Inflammatory macrophage (primary cell): ENCODE measurements at places on chromosomes 12 and 14.

- DNase-seq, result no peak
Measured at GRCh38 chr12:43964033-43964432, 128.2 kb downstream of the TMEM117 start.

GRCh38 chr12:5305886-5306545, 125.9 kb upstream of the NTF3 start:
- no peak for DNase-seq

- DNase-seq, result no peak
Measured at GRCh38 chr12:115811045-115811444, 466.4 kb downstream of the MED13L start.

DNA sequence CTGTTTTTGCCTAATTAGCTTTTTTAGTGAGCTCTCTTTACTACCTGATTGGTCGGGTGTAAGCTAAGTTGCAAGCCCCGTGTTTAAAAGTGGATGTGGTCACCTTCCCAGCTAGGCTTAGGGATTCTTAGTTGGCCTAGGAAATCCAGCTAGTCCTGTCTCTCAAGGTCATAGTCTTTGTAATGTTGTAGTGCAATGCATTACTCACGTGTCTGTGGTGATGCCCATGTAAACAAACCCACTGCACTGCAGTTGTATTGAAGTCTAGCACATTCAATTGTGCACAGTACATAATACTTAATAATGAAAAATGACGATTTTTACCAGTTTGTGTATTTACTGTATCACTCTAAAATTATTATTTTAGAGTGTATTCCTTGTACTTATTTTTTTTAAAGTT, 335.5 kb downstream of the NUAK1 start:
- no peak for DNase-seq

DNA sequence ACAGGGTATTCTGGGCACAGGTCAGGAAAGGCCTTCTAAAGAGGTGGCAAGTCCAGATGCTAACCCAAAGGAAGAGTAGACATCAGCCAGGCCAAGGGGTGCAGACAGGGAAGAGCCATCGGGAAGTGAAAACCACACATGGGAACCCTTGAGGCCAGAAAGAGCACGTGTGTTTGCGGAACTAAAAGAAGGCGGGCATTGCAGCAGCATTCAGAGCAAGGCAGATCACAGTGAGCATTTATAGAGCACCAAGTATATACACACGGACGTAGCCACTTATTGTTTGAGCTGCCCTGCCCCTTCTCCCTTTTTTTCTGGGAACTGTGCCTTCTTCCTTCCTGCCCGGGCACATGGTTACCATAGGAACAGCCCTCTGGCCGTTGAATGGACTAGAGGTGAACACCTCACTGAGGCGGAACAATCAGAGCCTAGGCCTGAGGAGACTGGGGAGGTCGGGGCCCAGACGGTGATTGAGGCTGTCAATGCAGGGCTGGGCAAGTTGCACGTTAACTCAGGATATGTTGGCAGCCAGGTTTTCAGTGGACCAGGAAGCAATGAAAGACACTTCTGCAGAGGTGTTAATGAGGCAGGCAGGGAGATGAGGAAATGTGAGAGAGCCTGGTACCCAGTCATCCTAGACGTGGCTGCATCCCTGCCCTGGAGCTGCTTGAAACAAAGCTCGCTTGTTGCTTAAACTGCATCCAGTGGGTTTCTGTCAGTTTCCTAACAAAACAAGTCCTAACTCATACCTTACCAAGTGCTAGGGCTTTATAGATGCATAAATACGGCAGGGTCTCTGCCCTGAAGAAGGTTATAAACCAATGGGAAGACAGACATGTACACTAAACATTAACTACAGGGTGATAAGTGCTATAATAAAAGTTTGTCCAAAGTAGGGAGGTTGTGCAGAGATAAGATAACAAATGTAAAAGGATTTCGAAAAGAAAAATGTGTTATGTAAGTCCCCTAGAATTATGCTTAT, 34.2 kb downstream of the MOAP1 start:
- peak; percentile 77 for DNase-seq

DNA sequence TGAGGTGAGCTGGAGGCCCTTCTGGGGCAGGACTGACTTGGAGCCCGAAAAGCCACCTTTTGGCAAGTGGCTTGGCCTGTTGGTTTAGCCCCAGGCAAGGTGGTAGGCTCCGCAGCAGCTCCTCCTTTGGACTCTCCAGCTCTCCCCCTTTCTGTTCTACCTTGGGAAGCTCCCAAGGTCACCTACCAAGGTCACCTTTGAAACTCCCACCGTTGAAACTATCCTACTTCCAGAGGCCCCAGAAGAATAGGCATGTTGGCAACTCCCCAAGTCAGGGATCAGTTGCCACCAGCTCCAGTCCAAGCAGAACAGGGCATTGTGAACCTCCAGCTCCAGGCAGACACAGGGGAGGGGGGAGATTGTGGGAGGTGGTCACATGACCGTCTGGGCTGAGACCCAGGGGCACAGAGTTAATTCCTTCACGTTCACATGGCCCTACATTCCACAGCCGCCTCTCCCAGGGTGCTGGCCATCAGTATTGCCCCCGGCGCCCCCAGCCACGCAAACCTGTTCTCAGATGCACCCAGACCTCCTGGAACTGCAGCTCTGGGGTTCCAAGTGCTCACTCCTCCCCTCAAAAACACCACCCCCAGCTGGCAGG, 14.4 kb downstream of the IRF2BPL start:
- no peak for DNase-seq

DNA sequence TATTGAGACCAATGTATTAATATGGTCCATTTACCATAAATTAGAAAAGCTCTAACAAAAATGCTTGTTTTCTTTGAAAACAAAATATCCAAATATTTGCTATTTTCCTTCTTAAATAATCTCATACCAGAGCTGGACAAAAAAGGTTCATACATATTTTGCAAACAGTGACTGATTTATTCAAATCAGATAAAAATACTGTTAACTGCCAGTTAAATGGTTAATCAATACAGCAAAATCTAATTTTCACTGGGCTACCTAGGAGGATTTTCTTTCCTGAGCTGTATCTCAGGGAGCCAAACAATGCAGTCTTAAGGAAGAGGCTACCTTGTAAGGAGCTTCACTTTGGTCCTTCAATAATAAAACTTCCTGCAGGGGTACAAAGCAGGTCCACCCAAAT, 2.0 kb downstream of the FERMT2 start:
- no peak for DNase-seq

GRCh38 chr12:48788854-48789775, at the start of gene ADCY6:
ADCY6 (minus strand) TSS chr12:48789089; CDS start chr12:48783434, 5,655 bp downstream.
- peak; percentile 21 for DNase-seq

DNA sequence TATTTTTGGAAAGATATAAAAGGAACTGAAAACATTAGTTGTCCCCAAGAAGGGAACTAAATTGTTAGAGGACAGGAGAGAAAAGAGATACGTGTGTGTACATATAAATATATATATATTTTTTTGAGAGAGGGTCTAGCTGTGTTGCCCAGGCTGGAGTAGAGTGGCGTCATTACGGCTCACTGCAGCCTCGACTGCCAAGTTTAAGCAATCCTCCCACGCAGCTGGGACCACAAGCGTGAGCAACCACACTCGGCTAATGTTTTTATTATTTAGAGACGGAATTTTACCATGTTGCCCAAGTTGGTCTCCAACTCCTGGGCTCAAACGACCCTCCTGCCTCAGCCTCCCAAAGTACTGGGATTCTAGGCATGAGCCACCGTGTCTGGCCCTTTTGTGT, 16.2 kb upstream of the NOP2 start:
- no peak for DNase-seq

DNA sequence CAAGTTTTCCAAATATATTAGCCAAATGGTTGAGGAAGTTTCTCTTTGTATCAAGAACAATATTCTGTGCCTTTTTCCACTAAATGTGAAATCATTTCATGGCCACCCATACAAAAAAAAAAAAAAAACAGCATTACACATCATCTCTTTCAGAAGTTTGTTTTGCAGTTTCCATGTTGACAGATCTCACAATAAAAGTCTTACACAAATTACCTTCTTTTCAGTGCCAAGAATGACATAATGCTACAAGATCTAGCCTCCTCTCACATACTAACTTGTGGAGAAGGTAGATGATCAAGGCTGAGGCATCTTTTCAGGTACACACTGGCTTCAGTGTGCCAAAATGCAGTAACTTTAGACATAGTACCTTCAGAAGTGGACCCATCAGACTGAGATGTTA, 35.3 kb downstream of the PRKD1 start:
- DNase-seq, result no peak

- DNase-seq, result no peak
Measured at GRCh38 chr12:56645201-56645716, 525 bp downstream of the ATP5F1B start.

DNA sequence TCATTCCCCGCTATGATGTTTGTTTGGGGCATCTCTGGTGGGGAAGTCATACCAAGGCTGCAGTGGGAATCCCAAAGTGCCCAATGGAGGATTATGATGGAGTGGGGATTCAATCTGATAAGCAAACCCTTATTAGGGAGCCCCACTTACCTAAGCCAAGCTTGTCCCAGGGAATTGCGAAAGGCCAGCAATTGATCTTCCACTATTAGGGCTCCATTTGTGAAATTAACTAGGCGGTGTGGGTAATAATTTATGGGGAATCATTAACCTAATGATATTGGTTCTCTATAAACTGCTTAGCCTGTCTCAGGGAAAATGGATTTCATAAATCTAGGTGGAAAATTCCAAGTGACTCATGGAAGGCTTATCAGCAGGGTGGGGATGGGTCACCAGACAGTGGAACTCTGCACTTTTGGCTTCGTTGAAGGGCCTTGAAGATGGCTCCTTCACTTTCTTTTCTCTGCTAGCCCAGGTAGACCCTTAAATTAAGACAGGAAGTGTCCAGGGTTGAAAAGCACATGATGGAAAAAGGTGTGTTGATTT, 113.0 kb upstream of the WSCD2 start:
- DNase-seq, result no peak

DNA sequence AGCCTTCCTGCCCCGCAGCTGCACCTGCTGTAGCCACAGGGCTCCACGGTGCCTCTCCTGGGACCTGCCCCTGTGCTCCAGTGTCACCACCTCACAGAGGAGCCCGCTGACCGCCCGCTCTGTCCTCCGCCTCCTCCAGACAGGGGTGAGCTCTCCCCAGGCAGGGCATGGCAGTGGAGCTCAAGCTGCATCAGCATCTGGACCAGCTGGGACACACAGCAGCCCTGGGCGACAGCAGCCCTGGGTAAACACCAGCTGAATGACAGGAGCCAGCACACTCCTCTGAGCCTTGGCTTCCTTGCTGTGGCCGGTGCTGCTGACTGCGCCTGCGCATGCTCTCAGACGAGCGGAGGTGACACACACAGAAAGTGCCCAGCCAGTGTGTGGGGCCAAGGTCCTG, 22.0 kb downstream of the CHGA start:
- no peak for DNase-seq

GRCh38 chr14:60206837-60207533, 41.8 kb upstream of the DHRS7 start:
- DNase-seq, result peak; percentile 57
